Stimulated activated CD4-positive, alpha-beta T cell treated with anti-CD3 and anti-CD28 coated beads, Interleukin-15, amount 100 ng/mL, for 48 hours (primary cell): ENCODE measurements at places on chromosomes 1 and 21.

GRCh38 chr1:25163986-25164385 lies 68.3 kb downstream of the SYF2 start:
- no peak for DNase-seq

DNA sequence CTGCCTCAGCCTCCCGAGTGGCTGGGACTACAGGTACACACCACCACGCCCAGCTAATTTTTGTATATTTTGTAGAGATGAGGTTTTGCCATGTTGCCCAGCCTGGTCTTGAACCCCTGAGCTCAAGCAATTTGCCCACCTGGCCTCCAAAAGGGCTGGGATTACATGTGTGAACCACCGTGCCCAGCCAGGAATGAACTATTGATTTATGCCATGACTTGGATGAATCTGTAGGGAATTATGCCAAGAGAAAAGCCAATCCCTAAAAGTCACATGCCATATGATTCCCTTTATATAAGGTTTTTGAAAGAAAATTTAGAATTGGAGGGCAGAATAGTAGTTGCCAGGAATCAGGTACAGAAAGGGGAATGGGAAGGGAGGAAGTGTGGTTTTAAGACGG lies 19.1 kb upstream of the SLC45A3 start:
- DNase-seq: no peak

DNA sequence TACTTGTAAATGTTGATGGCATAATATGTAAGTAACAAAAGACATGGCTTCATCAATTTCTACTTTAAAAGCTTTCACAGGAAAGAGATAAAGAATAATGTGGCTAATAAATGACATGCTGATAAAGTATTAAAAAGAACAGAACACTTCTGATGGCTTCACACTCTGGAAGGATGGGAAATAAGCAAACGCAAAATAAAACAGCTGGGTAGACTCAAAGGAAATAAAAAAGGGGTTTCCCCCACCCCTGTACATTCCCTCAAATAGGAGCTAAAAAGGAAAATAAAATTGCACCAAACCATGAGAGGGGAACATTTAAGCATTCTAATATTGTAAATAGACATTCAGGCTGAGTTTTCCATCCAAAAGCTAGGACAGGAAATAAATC lies 27.0 kb upstream of the DYRK1A start:
- no peak for DNase-seq

DNA sequence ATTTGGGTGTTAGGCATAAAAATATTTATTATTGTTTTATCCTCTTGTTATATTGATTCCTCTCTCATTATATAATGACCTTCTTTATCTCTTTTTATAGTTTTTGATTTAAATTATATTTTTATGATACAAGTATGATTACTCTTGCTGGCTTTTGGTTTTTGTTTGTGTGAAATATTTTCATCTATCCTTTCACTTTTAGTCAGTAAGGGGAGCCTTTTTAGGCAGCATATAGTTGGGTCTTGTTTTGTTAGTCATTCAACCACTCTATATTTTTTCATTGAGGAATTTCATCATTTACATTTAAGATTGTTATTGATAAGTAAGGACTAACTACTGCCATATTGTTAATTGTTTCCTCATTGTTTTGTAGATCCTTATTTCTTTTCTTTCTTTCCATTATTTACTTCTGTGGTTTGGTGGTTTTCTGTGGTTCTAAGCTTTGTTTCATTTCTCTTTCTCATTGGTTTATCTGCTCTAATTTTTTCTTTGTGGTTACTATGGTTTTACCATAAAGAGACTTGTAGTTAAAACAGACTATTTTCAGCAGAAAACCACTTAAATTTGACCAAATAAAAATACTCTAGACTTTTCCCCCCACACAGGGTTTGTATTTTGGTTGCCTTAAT lies 593.1 kb downstream of the NUF2 start:
- no peak for DNase-seq

DNA sequence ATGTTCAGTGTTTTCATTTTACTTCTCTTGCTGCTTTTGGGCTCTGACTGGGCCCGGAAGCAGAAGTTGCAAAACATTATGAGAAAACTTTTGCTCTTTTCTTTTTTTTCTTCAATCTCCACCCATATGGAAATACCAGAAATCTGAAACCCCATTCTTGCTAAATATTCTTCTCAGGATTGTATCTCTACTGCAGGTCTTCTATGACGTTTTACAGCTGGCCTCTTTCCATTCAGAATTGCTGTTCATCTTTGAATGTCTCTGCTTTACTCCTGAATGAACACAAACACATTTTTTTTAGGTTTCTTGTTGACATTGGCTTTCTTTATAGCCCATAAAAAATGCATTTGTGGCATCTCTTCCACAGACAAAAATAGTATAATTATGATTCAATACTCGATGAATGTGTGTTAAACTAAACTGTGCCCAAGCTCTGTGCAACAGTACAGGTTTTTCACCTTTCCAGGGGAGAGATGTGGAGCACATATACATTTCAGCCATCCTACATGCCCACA lies 18.8 kb downstream of the PTPRC start:
- DNase-seq: no peak

- DNase-seq: no peak
These were observed at the start of gene C1orf185 for GRCh38 chr1:51101976-51102375. Gene C1orf185, plus strand, starts transcription at chr1:51102228. Its CDS starts 6 bp downstream, at chr1:51102234.

- no peak for DNase-seq
These were observed 1.1 kb upstream of the BSND start for GRCh38 chr1:54997711-54997986.

DNA sequence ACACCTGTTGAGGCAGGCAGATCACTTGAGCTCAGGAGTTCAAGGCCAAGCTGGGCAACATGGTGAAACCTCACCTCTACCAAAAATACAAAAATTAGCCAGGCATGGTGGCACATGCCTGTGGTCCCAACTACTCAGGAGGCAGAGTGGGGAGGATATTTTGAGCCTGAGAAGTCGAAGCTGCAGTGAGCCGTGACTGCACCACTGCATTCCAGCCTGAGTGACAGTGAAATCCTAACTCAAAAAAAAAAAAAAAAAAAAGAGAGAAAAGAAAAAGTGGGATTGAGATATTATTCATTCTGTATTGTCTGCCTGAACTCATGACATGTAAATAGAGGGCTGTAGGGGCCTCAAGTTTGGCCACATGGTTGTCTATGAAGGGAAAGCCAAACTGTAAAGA lies 37.3 kb downstream of the WNT2B start:
- no peak for DNase-seq

DNA sequence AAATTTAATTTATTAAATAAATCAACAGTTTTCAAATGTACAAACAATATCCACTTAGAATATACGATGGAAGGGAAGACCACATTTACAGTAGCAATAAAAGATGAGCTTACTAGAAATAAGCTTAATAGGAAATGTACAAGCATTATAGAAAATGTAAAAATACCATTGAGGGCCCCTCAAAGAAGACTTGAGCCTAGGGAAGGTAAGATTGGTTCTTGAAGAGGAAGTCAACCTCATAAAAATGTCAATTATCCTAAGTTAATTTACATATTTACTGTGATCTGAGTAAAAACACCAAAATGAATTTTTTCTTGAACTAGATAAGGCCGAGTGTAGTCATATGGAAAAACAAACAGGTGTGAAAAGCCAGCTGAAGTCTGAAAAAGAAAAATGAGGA lies 39.7 kb upstream of the TRIM67 start:
- no peak for DNase-seq

GRCh38 chr1:37741130-37741529 lies 23.8 kb downstream of the EPHA10 start:
- DNase-seq: no peak

DNA sequence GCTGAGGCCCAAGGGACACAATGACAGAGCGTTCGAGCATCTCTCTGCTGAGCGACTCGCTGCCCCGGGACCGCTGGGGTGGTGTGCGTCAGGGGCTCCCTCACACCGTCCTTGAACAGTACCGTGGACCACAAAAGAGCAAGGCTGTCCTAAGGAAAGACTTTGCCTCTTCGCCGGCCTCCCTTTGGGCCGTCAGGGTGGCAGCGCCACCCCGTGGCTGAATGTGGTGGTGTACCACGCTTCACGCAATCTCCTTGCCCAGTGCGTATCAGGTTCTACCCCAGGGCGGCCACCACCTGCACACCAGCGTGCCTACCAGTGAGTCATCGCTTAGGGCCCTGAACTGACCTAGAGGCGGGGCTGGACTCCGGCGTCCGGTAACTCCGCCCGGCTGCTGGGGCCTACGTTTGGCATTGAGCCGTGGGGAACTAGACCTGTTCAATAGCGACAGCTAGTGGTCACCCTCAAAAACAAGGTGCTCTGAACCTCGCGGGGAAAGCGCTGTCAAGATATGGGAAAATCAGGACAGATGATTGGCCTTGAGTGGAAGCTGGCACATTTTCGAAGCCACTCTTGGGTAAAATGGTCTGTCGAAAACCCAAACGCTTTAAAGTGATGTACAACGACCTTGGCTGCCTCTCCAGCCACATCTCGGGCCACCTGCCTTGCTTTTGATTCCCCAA lies 8.1 kb upstream of the TRAF3IP3 start:
- DNase-seq: peak; percentile 81

- DNase-seq: no peak
These were observed 17.6 kb downstream of the PM20D1 start for GRCh38 chr1:205832326-205832751.
